ENCODE measurements at places on chromosomes 4 and X.

DNA sequence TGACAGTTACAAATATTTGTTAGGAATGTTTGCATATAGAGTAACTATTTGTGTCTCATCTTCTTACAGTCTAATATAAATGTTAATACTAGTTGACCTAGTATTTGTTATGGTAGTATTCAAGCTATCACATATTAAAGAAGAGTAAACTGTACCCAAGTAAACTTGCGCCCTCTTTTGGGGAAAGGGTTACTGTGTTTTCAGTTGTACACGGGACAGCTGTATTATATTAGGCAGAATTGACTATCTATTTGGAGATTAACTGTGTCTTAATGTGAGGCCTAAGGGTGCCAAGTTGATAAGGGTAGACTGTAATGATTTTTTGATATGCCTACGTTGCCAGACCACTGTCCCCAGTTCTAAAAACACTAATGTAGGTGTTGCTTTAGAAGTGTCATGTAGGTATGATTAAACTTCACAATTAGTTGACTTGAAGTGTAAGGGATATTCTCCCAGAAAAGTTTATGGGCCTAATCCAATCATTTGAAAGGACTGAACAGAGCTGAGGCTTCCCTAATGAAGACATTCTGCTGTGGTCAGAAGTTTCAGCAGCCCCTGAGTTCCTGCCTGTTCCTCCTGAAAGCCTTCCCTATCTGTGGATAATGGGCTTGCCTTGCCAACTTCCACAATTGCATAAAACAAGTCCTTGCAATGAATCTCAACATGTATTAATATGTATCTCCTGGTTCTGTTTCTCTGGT is 172.8 kb upstream of the CXCL13 start:
- no peak for DNase-seq

DNA sequence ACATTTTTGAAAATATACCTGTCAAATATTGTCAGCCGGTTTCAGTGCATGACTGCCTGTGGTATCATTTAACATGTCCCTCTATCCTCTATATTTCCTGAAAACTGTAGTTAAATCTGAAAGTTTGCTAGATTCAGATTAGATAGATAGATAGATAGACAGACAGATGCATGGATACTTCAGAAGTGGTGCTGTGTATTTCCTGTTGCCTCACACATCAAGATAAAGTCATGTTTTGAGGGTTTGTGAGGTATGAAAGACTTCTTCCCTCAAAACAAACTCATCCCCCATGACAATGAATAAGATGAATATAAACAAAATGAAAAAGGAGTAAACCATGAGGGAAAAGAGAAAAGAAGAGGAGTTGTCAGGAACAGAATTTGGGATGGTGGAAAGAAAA is 6.0 kb upstream of the BST1 start:
- no peak for DNase-seq

DNA sequence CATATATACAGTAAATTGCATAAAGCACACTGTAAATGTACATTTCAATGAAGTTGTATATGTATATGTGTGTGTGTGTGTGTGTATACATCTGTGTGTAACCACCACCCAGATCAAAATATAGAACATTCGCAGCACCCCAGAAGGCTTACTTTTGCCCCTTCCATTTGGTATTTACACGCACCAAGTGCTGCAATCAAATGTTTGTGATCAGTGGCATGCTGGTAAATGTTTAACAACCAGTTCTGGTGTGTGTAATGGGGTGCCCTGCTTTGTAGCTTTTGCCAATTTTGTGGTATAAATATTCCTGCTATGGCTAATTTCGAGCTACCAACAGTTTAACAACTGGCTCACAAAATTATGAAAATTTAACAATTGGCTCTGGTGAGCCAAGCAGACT is 101.3 kb downstream of the RTL5 start:
- DNase-seq = no peak

DNA sequence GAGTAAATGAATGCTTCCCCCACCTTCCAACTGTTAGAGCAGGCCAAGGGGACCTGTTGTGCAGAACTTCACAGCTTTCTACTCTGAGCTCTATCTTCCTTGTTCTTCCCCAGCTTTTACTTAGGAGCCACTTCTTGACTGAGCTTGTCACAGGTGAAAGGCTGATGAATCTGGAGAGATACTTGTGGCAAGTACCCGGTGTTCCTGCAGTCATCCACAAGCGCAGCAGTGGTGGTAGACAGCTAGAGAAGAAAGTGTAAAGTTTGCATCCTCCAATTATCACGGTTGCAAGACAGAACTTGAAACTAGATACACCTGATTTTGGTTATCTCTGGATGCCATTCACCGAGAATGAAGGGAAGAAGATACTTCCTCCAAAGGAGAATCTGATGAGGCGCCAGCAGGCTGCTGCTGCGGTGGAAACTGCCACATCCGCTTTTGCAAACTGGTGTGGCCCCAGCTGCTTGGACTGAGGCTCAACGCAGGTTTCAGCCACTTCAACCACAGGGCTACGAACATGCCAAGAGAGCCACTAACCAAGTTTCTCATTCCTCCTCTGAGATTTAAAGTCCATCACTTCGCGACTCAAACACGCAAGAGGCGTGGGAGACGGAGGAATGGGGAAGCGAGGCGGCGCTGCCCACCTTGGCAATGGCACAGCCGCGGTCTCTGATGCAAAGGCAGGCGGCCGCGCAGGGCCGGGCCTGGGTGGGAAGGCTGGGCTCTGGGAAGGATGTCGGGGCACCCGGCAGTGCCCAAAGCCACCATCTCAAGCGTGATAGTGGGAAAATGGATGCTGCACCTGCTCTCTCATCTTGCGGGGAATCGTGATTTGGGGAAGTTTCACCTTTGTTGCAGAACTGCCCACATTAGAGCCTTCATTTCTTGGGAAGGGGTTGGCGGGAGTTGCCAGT is 1.3 kb upstream of the FHIP1A start:
- no peak for DNase-seq

DNA sequence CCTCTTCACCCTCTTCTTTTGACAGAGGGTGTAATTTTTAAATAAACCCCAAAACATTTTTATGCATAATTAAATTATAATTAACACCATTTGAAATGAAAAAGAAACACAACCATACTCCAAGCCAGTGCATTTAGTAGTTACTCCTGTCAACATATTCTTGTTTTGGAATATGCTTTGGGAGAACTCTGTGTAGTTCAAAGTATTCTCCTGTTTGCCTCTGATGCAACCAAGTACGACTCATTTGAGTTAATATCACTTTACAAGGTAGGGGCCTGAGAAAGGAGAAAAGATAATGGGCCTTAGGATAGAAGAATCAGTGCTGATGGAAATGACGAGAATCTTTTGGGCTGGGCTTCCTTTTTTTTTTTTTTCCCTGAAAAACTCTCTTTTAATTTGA is 2.7 kb downstream of the PTPN13 start:
- no peak for DNase-seq

- DNase-seq = peak; percentile 1
Measured at GRCh38 chr4:90127706-90128345, 632 bp downstream of the CCSER1 start.

DNA sequence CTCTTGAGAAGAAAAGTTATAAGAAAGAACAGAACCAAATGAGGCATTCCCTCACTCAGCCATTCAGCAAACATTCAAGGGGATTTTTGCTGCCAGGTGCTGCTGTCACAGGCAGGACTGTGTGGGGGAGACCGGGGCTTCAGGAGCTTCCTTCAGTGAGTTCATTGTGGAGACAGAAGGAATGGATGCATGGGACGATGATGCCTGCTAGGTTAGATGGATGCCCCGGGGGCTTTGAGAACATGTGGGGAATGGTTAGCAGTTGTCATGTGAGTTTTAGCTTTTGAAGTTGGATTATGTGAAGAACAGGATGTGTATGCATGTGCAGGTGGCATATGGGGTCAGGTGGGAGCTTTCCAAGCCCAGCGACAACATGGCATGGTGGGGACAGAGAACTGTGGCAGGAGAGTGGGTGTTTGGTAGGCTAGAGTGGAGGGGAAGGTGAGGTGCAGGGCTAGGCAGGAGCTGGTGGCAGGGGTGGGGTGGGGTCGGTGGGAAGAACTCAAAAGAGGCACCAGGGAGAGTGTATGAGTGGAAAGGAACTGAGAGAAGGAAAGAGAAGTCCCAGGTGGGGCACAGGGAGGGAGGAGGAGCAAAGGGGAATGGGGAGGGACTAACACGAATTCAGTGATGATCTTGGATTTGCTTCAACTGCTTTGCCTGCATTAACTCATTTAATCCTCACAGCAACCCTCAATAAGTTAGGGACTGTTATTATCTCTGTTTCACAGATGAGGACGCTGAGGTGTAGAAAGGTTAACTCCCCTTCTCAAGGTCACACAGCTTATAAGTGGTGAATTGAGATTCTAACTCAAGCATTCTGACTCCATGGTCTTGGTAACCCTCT is 8.4 kb downstream of the DCUN1D4 start:
- no peak for DNase-seq

- no peak for DNase-seq
Measured at GRCh38 chrX:374596-374995, 12.1 kb downstream of the PPP2R3B start.

- DNase-seq = no peak
Measured at GRCh38 chr4:64780664-64781063, 371.4 kb upstream of the TECRL start.

DNA sequence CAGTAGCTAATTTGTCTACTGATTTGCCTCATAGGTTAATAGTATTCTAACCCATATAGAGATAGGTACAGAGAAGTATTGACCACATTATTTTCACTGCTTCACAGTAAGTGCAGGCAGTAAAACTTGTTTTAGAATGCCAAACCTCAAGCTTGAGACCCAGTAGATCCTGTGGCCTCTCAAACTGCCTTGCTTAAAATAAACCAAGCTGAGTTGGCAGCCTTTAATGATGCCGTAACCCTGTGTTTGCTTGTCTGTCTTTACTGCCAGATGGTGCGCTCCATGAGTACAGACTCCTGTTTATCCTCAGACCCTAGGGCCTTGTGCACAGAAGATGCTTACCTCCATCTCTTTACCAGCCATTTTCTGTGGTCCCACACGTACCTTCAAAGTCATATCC is 50.8 kb downstream of the ANXA3 start:
- no peak for DNase-seq

DNA sequence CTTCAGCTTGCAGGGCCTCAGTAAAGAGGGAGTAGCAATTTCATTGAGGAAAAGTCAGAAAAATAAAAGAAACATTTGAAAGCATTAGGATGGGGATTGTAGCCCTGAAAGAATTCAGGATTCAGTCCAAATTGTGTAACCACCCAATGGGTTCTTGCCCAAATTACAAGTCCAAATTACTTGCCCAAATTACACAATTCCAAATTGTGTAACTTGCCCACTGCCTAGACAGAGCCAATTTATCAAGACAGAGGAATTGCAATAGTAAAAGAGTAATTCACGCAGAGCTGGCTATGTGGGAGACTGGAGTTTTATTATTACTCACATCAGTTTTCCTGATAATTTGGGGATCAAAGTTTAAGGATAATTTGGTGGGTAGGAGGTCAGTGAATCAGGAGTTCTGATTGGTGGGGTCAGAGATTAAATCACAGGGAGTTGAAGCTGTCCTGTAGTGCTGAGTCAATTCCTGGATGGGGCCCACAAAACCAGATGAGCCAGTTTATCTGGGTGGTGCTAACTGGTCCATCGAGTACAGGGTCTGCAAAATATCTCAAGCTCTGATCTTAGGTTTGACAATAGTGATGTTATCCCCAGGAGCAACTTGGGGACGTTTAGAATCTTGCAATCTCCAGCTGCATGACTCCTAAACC is 18.1 kb upstream of the PAGE5 start:
- no peak for DNase-seq

- no peak for DNase-seq
Measured at GRCh38 chr4:148076964-148077363, 345.1 kb downstream of the ARHGAP10 start.

- DNase-seq = no peak
Measured at GRCh38 chrX:14013054-14013453, 16.6 kb downstream of the GEMIN8 start.

- DNase-seq = no peak
Measured at GRCh38 chrX:138745196-138745595, 33.7 kb upstream of the FGF13 start.

GRCh38 chr4:155419266-155419665 is 42.5 kb upstream of the MAP9 start:
- DNase-seq = no peak

DNA sequence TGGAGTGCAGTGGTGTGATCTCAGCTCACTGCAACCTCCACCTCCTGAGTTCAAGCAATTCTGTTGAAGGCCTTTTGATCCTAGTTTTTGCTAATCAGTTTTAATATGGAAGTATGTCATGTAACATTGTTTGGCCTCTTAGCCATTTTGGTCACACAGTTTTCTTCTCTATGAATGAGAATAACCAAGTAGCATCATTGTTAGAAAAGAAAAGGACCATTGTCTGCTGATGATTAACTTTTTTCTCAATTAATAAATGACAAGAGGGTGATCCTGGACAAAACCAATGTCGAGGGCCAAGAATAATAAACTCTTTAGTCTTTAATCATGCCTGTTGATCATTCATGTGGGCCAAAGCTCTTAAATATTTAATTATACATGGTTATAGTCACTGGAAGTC is 289.3 kb upstream of the MAGEB2 start:
- no peak for DNase-seq

GRCh38 chr4:132646186-132646585 is 502.9 kb upstream of the PCDH10 start:
- DNase-seq = no peak

DNA sequence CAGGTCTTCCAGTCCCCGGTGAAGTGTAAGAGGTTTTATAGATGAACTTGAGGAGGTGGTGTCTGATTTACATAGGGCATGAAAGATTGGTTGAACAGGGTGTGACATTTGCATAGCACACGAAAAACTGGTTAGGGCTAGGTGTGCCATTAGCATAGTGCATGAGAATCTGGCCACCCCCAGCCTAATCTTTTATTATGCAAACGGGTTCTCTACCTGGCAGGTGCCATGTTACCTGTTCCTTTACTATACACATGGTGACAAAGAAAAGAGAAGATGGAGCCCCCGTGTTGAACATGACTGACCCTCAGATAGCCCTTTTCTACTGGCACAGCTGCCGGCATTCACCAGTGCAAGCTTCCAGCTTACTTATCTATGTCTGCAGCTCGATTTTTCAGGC is 71.0 kb downstream of the UCHL1 start:
- DNase-seq = no peak

DNA sequence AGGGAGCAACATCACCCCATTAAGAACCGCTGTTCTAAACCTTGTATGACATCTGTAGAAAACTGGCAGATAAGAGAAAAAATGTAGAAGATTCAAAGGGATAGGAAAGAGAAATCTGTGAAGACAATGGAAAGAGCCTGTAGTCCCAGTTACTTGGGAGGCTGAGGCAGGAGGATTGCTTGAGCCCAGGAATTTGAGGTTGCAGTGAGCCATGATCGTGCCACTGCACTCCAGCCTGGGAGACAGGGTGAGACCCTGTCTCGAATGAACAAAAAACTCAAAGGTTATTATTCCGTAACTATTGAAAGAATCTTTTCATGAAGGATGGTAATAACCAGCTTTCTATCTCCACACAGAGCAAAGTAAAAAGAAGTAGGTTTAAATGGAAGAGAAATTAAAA is 1.6 kb upstream of the CLCN4 start:
- no peak for DNase-seq

- DNase-seq = no peak
Measured at GRCh38 chrX:120732461-120732860, 102.6 kb upstream of the C1GALT1C1 start.

GRCh38 chrX:47174376-47174775 is 19.3 kb upstream of the UBA1 start:
- DNase-seq = no peak

GRCh38 chrX:142001934-142002333 is 98.2 kb downstream of the MAGEC1 start:
- no peak for DNase-seq

GRCh38 chr4:22875587-22876257 is 183.0 kb downstream of the GBA3 start:
- no peak for DNase-seq

Data from stimulated activated CD4-positive, alpha-beta T cell treated with anti-CD3 and anti-CD28 coated beads, Interleukin-4, amount 100 ng/mL, for 48 hours (primary cell).